ENCODE measurements at places on chromosomes 2 and 18. TPM values are rescaled to one million over a fixed set of nuclear protein-coding genes. Genes with fewer than 3 reads are reported as not detected.

Gene NDC80
- 1.6 TPM for total RNA-seq

Gene KCNG2
- total RNA-seq: not detected

Gene SYT4
- total RNA-seq: 0.58 TPM

Gene ASPRV1
- 5.5 TPM for total RNA-seq

Gene FAM228A
- 2.5 TPM for total RNA-seq

Gene SP9
- total RNA-seq: not detected

Gene GTF2A1L
- total RNA-seq: 13.8 TPM

Gene BOK
- total RNA-seq: 13.5 TPM

Gene SERPINB10
- total RNA-seq: not detected

Gene ALLC
- total RNA-seq: not detected

Gene USP34
- total RNA-seq: 116 TPM

Gene PGAP1
- 20.6 TPM for total RNA-seq

Gene DBI
- 90.2 TPM for total RNA-seq

Gene TEX44
- not detected for total RNA-seq

Gene PLGLB1
- total RNA-seq: 4.4 TPM
